Left ventricle myocardium inferior (tissue), 1 donor: ENCODE measurements at places on chromosomes 2 and 18. TPM values are rescaled to one million over a fixed set of nuclear protein-coding genes. Genes with fewer than 3 reads are reported as not detected.

The ARHGAP25 gene
- total RNA-seq: 5.3 TPM

The RASGRP3 gene
- total RNA-seq: 69.2 TPM

The CD8B2 gene
- total RNA-seq: not detected

The PDE11A gene
- total RNA-seq: 2.5 TPM

The TSPYL6 gene
- 0.08 TPM for total RNA-seq

The L3MBTL4 gene
- 3.5 TPM for total RNA-seq

The PXDN gene
- total RNA-seq: 15.7 TPM

The SLC38A11 gene
- total RNA-seq: 0.33 TPM
